ENCODE measurements at places on chromosomes 1 and 21.
A peak's percentile ranks its signal among the peaks of the same experiment; 100 is the strongest.

GRCh38 chr1:25817840-25818501, 1.8 kb upstream of the MTFR1L start:
- no peak for DNase-seq

DNA sequence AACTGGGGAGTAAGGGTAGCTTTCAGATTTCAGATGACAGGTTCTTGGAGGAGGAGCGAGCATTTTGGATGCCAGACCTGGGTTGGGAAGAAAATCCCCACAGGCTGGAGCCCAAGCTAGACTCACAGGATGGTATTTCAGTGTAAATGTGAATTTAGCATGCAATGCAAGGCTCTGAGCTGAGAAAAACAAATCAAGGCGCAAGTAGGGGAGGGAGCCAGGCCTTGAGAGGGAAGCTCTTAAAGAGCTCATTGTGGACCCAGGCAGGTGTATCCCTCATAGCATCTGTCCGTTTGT, 386.1 kb downstream of the MATN1 start:
- DNase-seq = no peak

DNA sequence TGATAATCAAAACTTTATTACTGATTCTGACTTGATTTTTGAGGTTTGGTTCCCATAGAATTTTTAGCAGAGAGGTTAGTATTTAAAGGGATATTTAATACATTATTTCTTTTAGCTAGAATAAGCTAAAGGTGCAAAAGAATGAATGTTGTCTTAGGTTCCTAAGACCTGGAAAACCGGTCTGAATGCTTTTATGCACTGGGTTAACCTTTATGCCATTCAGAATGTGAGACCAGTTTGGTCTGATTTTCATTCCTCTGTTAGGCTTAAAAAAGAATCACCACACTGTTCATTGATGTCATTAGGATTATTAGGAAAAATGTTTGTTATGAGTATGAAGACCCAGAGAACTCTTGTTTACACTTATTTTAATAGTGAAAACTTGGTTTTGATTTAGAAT, 30.1 kb downstream of the RAP1A start:
- no peak for DNase-seq

- DNase-seq = no peak
Measured at GRCh38 chr1:219506473-219506899, 106.4 kb downstream of the ZC3H11B start.

GRCh38 chr21:44271558-44272283, 10.0 kb upstream of the DNMT3L start:
- no peak for DNase-seq

DNA sequence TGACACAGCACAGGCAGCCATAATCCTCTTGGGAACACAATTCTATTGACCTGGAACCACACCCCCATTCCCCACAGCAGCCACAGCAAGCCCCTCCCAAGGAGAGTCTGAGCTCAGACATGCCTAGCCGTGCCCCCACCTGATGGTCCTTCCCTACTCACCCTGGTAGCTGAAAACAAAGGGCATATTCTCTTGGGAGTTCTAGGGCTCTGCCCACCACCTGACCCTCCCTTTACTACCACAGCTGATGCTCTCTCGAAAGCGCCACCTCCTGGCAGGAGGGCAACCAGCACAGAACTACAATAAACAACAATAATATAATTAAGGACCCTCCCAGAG, 184.8 kb upstream of the COA6 start:
- DNase-seq = no peak

DNA sequence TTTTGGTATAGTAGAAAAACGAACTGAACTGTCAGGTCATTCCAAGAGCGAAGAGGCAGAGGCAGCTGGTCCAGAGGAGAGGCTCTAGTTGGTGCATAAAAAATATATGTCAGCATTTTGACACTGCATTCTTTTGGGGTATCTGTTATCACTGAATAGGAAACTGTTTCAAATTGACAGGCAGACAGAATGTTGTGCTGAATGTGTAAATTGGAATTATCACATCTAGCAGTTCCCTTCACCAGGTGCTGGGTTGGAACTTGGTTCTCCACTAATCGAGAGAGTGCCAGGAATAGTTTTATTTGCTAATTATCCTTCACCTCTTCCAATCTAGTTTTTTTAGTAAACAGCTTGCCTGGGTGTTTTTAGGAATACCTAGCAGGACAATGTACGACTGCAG, 52.2 kb downstream of the ADGRL2 start:
- no peak for DNase-seq

GRCh38 chr1:180560868-180561600, 2.3 kb downstream of the OVAAL start:
- DNase-seq = no peak

DNA sequence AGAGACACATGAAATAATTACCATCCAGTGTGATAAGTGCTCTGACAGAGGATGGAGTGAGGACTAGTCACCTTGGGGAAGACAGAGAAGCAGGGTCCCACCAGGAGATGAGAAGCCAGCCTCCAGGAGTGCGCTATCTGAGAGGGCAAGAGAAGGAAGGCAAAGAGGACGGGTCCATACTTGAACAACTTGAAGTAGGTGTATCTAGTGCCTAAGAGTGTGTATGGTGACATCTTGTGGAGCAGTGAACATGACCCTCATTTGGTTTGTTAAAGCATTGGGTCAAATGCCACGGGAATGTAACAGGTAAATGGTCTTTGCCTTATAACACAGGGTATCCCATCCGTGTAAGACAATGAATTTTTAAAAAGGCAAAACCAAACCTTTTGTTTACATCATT, 39.8 kb downstream of the MRPL39 start:
- no peak for DNase-seq

GRCh38 chr1:3790500-3790923, 5.8 kb downstream of the LRRC47 start:
- no peak for DNase-seq

GRCh38 chr1:12251442-12251841, 21.6 kb downstream of the VPS13D start:
- no peak for DNase-seq

GRCh38 chr1:234495231-234495990, 16.4 kb upstream of the TARBP1 start:
- DNase-seq = no peak

GRCh38 chr1:156749419-156750118, 1.9 kb downstream of the HDGF start:
- no peak for DNase-seq

GRCh38 chr1:42319871-42320484, 15.1 kb downstream of the FOXJ3 start:
- DNase-seq = peak; percentile 25

DNA sequence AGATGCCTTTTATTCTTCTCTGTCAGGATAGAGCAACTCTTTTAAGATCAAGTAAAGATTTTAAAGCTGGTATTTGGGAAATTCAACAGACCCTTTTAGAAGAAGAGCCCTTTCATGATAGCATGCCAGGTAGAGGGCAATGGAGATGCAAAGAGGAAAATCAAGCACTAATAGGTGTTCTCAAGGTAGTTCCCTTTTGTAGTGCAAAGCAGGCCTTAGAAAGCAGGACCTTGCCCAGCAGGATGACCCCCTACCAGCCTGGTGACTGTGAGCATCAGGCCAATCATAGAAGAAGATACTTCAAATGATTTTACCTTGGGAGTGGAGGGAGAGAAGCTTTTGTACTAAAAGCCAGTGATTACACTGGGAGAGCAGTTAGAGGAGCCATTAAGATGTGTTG, 381.4 kb upstream of the ZRANB2 start:
- DNase-seq = no peak

- no peak for DNase-seq
Measured at GRCh38 chr1:205047764-205048231, 4.8 kb downstream of the CNTN2 start.

GRCh38 chr1:62585469-62586155, 11.7 kb upstream of the ANGPTL3 start:
- DNase-seq = no peak

- peak; percentile 70 for DNase-seq
Measured at GRCh38 chr1:54488065-54488750, 59.8 kb upstream of the ACOT11 start.

DNA sequence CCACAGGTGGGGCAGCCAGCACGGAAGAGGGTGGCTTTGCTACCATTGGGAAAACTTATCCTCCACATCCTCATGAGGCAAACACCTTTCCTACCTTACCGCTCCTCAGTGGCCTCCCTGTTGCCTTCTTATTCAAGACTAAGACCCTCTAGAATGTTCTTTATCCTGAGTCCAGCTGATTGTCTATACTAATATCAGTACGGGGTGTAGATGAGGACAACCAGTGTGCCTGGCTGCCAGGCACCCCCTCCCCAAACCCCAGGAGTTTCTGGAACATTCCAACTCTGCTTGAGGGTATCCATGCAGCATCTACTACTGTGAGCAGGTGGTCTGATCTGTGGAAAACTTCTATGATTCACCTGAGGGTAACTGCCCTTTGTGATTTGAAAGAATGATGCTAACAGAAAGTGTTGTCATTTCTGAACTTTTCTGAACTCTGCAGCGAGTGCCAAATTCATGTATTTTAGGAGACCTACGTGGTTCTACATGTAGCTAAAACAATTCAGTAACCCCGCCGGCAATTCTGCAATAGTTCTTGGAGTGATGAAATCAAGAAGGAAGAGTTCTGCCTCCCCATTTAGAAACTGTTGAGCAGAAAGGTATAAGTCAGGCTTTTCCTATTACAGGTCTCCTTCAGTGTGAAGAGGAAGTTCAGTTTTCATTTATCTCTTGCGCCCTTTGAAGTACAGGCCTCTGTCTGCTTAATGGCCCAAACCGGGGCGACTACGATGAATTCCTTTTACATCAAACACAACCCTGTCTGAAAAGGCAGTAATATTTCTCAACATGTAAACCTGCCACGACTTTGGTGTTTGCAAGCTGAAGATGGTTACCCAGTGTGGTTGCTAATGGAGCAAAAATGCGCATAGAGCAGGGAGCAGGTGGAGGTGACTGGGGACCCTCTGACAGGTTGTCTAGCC, 80.4 kb downstream of the RUNX1 start:
- peak; percentile 17 for DNase-seq

GRCh38 chr1:81380436-81380835, 420.3 kb upstream of the ADGRL2 start:
- DNase-seq = no peak

- no peak for DNase-seq
Measured at GRCh38 chr1:59214248-59215208, 82.4 kb upstream of the FGGY start.

- no peak for DNase-seq
Measured at GRCh38 chr1:42684139-42684538, 1.9 kb downstream of the YBX1 start.

DNA sequence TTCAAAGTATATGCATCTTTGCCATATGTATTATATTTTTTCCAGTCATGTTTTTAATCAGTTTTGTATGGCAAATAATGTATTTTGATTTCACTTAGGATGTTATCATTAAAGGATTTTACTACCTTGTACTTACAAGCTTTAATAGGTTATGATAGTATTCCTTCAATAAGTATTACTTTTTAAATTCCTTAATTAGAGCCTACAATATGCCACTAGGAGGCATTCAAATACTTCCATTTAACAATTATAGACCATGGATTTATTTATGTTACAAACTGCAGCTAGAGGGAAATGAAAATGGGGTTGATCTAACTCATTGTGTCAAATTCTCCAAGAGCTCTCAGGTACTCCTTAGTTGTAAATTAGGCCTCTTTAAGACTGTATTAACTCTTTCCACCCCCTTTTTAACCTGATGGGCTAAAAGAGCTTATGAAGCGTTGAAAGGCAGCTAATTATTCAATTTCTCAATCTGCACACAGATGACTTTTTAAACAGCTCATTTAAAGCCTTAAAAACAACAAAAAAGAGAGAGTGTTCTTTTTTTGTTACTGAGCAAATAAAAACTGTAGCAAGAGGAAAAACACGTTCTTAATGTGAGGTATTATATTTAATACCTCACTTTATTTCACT, 156.2 kb downstream of the DENND1B start:
- no peak for DNase-seq

- no peak for DNase-seq
Measured at GRCh38 chr21:42362198-42362597, 4.1 kb downstream of the TFF1 start.

DNA sequence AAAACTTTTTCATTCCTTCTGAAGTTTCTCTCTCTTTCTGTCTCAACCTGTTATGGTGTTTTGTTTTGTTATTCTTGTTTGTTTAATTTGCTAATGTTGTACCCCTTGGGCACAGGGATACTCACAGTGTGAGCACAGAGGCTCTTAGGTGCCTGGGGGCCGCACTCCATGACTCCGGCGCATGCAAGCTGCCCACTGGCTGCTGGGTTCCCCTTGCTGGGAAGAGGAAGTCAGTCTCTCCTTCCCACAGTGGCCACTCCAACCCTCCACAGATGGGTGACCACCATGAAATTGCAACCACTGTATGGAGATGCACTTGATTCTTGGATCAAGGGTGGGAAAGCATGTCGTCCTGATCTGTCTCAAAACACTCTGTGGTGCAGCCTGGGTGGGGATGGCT, 4.6 kb upstream of the CD1A start:
- no peak for DNase-seq

GRCh38 chr21:44987301-44987885, 47.6 kb downstream of the SLX9 start:
- DNase-seq = no peak

GRCh38 chr1:36083635-36084496, at the start of gene TEKT2:
Gene TEKT2 (plus strand): TSS chr1:36084094. CDS start chr1:36084922, 828 bp downstream.
- DNase-seq = no peak

DNA sequence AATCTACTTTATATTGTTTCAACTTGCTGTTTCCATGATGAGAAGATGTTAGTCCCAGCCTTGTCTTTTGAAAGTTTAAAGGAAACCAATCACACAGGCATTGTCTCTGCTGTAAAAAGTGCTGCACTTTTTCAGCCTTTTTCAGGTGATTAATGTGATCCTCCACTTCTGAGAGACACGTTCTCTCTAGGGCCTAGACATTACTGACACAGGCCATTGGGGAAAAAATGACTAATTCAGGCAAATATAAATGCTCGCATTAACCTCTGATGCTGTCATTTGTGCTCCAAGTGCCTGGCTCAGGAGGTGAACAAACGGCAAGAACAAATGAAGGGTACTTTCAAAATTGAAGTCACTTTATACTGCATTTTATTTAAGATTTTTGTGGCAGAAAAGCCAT, 32.4 kb upstream of the RGS7 start:
- DNase-seq = no peak

DNA sequence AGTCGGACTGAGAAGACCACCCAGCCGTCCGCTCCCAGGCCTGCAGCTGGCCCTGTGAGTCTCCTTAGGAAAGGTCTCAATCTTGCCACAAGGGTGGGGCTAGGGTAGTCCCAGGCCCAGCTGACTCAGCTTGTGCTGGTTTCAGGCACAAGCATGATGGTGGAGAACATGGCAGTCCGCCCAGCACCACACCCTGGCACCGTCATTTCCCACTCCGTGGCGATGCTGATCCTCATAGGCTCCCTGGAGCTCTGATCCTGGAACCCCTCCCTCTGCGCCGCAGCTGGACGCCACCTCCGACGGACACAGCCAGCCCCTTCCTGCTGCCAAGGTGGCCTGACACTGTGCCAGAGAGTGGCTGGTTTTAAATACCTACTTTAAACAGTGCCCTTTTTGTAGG, 10.7 kb downstream of the TMEM81 start:
- DNase-seq = no peak

- DNase-seq = no peak
Measured at GRCh38 chr1:211723273-211723672, 47.9 kb upstream of the NEK2 start.

GRCh38 chr1:240941701-240942370, 329.9 kb upstream of the GREM2 start:
- no peak for DNase-seq

Data from stimulated activated naive CD4-positive, alpha-beta T cell (primary cell).